ENCODE measurements at places on chromosomes 6 and 20.

DNA sequence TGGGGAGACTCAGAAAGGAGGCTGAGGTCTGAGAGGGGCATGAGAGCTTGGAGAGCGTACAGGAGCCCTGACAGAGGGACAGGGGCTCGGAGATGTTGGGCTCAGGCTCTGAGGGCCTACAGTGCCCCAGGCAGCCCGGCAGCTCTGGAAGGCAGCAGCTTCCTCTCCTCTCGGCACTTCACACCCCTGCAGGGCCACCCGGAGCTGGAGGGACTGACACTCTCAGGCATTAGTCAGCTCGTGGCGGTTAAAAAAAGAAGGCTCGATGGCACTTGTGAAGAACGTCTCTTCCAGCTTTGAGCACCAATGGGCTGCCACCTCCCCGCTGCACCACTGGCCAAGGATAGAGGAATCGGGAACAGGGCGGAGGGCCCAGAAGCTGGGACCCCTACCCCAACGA is 62.6 kb upstream of the SIRPA start:
- DNase-seq = no peak

DNA sequence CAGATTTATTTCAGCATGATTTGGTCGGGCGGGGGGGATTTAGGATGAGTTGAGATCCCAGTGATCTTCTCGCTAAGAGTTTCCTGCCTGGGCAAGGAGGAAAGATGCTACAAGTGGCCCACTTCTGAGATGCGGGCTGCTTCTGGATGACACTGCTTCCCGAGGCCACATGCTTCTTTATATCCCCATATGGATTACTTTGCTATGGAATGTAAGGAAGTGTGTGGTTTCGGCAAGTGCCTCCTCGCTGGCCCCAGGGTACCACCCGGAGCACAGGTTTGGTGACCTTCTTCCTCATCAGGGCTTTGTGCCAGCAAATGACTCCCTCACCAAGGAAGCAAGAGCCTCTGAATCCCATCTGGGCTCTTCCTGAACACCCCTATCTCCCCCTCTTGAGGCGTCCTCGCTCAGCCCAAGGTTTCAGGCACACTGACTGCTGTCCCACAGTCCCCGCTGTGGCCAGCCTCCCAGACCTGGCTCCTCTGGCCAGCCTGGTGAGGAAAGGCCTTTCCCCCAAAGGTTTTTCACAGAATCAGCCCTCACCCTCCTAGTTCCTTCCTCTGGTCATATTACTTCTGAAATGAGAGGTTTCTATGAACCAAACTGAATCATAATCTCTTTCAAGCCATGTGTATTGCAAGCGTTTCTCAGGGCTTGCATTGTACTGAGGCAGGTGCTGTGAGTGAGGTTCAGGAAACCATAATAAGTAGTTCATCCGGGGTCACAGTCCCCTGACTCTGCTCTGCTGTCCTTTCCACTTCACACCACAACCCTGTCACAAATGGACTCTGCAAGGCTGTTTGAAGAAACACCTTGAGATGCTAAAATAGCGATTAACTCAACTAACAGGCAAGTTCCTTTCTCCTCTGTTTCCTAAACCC is 41.7 kb upstream of the IL17A start:
- no peak for DNase-seq

DNA sequence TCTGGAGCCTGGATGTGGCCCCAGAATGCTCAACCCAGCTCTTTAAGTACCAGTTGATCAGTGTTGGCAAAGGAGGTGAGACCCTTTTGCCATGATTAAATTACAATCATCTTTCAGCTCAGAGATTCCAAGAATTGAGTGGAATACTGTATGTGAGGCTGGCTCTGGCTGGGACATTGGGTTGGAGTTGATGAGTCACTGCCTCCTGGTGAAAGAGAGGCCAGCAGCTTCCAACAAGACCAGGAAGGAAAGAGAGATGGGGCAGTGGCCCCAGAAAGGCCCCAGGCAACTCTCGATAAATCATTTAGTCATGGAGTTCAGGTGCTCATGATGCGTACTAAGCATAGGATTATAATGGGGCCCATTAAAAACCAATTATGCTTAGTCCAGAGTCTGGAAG is 2.1 kb downstream of the TGM6 start:
- DNase-seq = no peak

DNA sequence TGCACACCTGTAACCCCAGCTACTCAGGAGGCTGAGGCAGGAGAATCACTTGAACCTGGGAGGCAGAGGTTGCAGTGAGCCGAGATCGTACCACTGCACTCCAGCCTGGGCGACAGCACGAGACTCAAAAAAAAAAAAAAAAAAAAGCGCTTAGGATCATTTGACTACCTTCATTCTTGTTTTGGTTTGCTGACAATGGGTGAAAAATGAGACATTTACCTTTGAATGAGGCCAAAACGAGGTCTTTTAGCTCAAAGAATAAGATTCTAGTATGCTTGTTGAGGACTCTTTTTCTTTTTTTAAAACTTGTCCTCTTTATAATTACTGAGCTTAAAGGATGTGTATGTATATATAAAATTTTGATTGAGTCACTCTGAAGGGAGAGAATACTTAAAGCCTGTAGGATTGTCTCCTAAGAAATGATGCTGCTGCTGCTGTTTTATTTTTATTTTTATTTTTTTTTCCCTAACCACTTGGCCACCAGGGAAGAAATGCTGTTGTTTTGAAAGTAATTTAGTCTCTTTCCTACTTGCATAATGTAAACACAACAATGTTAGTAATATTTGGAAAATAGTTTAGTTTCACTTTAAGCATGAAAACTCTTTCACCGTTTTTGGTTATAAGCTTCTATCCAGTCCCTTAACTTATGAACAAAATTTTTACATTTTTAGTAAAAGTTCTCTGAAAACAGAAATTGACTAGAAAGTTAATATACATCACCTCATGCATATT is 7.9 kb downstream of the UBR2 start:
- DNase-seq = no peak

Data from Ammon's horn (tissue), 1 donor.